CD4-positive, alpha-beta T cell treated with Interleukin-17A for 4 hours (primary cell): ENCODE measurements at places on chromosomes 5 and 9.

DNA sequence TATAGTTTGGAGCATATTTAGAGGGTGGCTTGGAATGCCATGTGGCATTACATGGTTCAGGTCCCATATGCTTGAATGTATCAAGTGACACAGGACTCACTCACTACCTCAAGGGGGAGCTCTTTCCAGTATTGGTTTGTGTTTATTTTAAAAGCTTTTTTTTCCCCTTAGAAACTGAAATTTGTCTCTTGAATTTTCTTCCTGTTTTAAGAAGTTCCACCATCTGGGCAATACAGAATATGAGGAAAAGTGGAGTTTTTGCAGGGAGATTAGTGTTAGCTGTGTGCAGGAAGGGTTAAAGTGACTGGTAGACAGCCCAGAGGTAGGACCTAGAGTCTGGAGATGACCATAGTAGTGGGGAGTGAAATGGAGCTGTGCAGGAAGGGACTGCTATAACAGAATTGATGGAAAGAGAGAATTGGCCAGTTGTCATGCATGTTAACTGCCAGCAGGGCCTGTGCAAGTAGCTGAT, 36.6 kb downstream of the CTNNA1 start:
- DNase-seq = peak; percentile 3

DNA sequence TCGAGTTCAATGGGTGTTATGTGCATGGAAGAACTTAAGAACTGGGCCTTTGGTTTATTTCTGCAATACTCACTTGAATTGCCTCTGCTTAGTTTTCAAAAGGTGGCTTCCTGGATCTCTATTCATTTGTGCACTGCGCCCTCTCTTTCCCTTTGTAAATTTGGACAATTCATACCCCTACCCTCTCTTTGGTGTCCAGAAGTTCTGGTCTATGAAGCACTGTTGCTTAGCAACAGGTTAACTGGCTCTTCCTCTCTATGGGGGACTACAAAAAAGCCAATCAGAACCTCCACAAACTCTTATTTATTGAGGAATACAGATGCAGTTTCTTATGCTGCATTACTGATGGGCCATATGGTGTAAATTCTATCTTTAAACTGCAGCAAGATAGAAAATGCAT, 13.5 kb upstream of the FAM120A start:
- no peak for DNase-seq

GRCh38 chr9:37408933-37409710, 13.4 kb upstream of the GRHPR start:
- peak; percentile 63 for DNase-seq

DNA sequence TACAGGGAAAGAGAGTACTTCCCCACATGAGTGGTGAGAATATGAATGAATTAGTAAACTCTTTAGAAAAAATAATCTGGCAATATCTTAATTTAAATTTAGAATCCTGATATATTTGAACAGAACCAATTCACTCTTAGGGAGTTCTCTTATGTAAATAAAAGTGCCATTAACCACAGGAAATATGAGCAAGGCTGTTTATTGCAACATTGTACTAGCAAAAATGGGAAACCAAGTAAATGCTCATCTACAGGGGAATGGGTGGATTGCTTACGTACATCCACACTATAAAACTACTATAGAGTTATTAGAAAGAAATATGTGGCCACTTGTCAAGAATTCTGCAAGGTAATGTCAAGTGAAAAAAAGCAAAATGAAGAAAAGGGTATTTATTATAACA, 274.5 kb downstream of the TLE1 start:
- no peak for DNase-seq

DNA sequence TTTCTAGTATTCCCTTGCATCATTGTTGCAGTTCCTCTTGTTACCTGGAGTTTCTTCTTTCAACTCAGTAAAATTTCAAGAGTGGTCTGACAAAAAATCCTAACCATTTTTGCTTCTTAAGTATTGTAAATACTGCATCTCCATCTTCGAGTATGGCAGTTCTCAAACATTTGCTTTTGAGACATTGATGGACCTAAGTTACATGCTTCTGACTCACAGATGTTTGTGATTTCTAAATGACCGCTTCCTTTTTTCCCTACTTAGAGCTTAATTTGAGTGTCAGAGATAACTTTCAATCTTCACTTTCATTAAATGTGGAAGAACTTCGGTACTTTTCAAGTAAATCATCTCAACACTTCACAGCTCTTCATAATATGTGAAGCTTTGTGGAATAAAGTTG, 4.2 kb downstream of the UHRF2 start:
- no peak for DNase-seq

- DNase-seq = no peak
Measured at GRCh38 chr5:96226941-96227552, 206.0 kb downstream of the PCSK1 start.
